ENCODE measurements at places on chromosomes 5 and 9.
A peak's percentile ranks its signal among the peaks of the same experiment; 100 is the strongest.

DNA sequence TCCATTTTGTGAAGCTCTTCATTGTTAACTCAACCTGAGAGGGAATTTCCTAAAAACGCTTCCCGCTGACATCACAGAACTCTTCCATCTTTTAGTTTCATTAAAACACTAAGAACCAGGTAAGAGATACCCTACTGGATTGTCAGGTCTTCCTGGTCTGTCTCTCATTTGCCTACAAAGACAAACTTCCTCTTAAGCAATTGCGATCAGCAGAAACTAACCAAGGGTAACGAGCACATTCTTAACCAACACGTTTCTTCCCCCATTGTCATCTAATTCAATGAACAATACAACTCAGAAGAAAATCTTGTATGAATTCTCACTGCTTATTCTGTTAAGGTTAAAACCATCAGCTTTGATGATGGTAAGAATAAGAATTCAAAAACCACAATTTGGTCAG lies 6.6 kb downstream of the FBXW11 start:
- DNase-seq, result no peak

GRCh38 chr5:143116814-143117213 lies 286.7 kb downstream of the NR3C1 start:
- no peak for DNase-seq

DNA sequence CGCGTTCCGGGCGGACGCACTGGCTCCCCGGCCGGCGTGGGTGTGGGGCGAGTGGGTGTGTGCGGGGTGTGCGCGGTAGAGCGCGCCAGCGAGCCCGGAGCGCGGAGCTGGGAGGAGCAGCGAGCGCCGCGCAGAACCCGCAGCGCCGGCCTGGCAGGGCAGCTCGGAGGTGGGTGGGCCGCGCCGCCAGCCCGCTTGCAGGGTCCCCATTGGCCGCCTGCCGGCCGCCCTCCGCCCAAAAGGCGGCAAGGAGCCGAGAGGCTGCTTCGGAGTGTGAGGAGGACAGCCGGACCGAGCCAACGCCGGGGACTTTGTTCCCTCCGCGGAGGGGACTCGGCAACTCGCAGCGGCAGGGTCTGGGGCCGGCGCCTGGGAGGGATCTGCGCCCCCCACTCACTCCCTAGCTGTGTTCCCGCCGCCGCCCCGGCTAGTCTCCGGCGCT lies at the start of gene DAPK1:
Gene DAPK1, plus strand, starts transcription at position 264 of the 442 bp plus-strand sequence. CDS start 1,211 bp downstream, outside the sequence.
- DNase-seq, result peak; percentile 83

DNA sequence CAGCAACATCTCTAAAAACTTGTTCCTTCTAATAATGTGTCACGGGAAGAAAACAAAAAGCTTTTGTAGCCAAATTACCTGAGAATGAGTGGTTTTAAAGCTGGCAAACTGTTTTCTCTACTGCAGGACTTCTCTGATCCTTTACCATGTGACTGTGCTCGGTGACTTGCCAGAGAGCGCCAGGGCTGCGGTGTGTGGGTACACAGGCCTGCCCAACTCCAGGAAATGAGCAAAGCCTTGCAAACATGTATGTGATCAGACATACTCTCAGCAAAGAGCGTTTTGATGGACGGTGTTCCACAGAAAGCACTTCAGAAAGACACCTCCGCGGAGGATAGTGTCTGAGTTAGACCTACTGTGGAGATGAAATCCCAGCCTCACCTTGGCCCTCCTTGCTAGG lies 157.3 kb downstream of the SPOCK1 start:
- DNase-seq, result no peak

- peak; percentile 15 for DNase-seq
Observed at GRCh38 chr9:135069558-135070197, 17.8 kb upstream of the OLFM1 start.

All from sigmoid colon (tissue), 7 donors.